NCI-H2227 treated with DMSO at 0.1 percent for 48 hours (cell line): ENCODE measurements at places on chromosomes 4 and X.

- no peak for DNase-seq
Measured at GRCh38 chr4:138727731-138728130, 287.9 kb upstream of the NOCT start.

GRCh38 chr4:99572527-99573240 is 1.9 kb upstream of the MTTP start:
- no peak for DNase-seq

DNA sequence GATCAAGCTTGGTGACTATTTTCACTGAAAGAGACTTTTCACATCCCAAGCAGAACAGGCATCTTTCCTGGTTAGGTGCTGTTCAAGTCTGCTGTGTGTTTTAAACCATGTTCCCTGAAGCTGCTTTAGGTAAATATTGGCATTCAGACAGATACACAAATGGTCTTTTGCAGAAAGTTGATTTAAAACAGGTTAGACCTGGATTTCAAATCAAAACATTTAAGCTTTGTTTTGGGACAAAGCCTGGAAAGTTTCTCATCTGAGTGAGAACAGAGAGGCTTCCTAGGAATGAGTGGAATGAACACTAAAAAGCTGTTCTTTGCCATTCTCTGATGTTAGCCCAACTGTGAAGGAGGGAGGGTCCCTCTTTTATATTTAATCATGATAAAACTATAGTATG is 10.1 kb downstream of the ANXA3 start:
- no peak for DNase-seq

DNA sequence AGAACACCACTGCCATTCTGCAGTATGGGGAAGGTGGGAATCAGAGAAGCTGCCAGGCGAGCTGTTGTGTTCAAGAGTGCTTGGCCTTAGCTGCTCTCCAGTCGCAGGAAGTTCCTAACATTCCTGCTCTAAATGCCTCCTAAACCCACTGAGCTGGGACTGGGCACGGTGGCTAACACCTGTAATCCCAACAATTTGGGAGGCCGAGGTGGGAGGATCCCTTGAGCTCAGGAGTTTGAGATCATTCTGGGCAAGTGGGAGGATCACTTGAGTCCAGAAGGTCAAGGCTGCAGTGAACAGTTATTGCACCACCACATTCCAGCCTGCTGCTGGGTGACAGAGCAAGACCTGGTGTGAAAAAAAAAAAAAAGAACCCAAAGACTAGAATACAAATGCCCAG is 690.3 kb upstream of the FAM241A start:
- DNase-seq: no peak

DNA sequence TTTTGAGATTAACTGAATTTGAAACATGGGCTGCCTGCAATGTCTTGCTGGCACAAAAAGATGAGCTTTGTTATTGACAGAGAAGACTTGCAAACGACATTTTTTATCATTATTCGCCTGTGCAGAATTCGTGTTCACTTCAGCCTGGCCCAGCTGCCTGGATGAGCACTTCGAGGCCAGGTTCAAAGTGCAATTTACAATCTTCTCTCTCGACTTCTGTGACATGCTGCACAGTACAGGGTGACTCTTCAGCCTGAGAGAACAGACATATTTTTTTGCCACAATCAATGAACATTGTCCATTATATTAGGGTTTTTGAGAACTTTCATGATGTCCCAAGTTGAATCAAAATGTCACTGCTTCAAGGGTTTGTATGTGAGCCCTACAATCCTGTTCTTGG is 616.5 kb downstream of the SMARCA1 start:
- no peak for DNase-seq

GRCh38 chr4:95728145-95728544 is 111.7 kb upstream of the PDHA2 start:
- no peak for DNase-seq

DNA sequence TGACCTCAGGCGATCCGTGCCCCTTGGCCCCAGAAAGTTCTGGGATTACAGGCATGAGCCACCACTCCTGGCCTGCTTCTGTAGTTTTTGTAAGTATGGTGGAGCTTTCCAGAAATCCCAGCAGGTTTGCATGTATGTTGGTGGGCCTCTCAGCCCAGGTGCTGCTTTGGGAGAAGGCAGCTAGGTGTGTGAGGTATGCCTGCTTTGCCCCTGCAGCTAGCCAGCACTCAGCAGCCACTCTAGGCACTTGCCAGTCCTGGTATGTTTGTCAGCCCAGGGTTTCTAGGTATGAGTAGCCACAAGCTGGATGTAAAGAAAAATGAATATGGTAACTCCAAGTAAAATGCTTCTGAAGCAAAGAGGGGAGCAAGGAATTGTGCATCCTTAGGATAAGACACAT is 8.9 kb downstream of the SNX25 start:
- no peak for DNase-seq

DNA sequence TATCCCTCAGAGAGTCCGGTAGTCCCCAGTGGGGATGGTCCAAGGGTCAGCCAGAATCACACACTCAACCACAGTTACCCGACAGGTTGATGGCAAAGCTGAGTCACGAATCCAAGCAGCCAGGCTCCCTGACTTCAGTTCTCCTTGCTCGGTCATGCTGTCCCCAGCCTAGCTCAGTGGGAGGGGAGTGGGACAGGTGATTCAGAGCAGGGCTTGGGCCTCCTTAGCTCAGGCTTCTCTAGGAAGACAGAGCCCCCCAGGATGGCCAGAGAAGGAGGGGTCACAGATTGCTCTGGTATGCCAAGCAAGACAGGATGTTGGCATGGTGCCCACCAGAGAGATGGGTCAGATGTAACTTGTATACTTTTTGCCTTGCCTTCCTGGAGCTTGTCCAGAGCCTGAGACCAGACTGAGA is 66.5 kb downstream of the EFNB1 start:
- DNase-seq: peak; percentile 59

GRCh38 chr4:6562931-6563901 is 11.8 kb upstream of the MAN2B2 start:
- DNase-seq: no peak

DNA sequence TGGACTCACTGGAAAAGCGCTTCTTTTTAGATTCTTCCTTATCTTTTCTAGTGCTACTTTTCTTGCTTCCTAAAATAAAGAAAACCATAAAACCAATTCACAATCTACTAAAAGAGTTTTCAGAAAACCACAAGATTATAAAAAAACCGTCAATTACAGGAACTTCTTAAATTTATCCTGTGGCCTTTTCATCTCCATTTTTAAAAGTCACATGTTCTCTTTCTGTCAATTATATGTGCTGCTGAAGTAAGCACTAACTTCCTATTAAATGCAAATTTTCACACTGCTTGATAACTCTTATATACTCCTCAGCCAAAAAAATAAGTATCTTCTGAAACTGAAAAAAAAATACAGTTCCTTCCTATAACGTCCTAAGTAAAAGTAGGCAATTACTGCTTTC is 32.8 kb downstream of the CENPC start:
- DNase-seq: no peak

DNA sequence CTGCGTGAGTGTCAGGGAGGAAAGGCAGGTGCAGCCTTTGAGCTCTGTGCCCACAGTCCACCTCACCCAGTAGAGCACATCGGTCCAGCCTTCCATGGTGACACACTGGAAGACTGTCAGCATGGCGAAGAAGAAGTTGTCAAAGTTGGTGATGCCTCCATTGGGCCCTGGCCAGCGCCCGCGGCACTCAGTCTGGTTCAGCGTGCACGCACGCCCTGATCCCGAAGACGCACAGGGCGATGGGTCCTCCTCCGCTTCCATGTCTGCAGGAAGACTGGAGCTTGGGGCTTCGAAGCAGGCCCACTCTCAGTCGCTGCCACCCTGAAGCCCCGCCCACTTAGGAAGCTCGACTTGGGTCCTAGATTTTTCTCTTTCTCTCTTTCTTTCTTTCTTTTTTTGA is 5.0 kb downstream of the CACNA1F start:
- no peak for DNase-seq

DNA sequence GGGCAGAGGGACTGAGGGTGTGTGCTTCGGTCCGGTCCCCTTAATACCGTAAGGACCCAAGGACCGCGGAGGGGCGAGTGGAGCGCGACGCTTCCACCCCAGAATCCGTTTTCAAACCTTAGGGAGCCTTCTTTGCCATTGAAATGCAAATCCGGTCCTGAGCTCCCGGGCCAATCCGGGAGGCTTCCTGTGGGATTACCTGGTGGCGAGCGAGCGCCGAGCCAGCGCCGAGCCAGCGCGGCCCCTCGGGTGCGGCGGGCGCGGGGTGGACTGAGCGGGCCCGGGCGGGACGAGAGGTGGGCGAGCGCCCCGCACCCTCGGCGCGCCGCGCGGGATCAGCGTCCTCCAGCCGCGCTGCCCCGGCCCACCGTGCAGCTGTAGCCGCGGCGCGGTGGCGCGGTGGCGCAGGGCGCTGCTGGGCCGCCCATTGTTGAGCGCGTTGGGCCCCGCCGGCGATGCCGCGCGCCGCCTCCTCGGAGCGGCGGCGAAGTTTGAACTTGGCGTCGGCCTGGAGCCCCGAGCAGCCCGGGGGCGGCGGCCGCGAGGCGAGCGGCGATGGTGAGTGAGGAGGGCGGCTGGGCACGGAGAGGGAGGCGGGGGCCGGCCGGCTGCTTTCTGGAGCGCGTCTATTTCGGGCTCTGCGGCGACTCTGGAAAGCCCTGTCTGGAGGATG is 208.7 kb downstream of the SOWAHB start:
- no peak for DNase-seq

GRCh38 chr4:184747034-184747830 is 13.3 kb upstream of the CENPU start:
- DNase-seq: no peak

DNA sequence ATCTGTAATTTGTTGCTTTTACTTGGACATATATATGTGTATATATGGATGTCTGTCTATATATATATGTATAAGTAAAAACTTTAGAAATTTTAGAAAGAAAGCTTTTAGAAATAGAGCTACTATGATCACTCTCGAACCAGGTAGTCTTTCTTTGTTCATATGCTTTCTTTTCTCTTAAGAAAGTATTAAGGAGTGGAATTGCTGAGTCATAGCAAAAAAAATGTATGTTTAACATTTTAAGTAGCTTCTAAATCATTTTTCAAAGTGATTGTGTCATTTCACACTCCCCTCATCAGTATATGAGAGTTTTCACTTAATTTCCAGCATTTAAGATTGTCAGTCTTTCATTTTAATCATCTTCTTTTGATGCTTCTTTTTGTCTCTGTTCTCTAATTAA is 447.9 kb upstream of the TECRL start:
- no peak for DNase-seq

- DNase-seq: no peak
Measured at GRCh38 chr4:38891051-38891983, 23.7 kb downstream of the FAM114A1 start.

- DNase-seq: peak; percentile 12
Measured at GRCh38 chr4:108060164-108060563, 70.5 kb downstream of the HADH start.

DNA sequence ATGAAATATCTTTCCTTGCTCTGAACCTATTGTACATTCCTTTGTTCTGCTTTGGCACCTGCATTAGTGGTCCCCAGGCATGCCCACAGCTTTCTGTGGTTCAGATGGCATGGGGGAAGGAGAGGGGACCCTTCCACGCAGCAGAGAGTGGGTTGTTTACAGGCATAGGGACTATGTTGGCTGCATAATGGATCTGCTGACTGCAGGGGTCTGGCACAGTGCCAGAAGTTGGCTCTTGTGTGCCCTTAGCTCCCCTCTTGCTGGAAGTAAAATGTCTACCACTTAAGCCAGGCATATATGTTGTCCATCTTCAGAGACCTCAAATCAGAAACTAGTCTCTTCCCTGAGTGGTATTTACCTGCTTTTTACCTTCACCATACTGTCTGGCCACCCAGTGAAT is 651.9 kb upstream of the PCDH7 start:
- DNase-seq: no peak

- DNase-seq: no peak
Measured at GRCh38 chr4:1489639-1489995, 83.4 kb upstream of the NKX1-1 start.

GRCh38 chrX:97551821-97552220 is 668.1 kb downstream of the RPA4 start:
- no peak for DNase-seq

DNA sequence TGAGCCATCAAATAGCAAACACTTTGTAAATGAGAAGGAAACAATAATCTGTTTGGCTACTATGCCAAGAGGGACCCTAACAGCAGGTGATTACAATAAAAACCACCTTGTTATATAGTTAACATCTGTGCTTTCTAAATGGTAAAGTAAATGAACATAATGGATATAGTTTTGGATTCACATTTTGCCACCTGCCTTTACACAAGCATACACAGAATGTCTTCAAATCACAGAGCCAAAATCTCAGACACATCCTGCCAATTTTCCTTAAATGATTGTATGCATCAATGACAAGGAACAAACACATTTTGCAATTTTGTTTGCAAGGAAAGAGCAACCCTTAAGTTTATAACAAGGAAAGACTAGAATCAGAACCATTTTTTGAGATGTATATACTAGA is 334.2 kb downstream of the FSTL5 start:
- DNase-seq: no peak

GRCh38 chr4:56671860-56672259 is 9.2 kb downstream of the HOPX start:
- no peak for DNase-seq
